ENCODE measurements at places on chromosomes 2 and 18. TPM values are rescaled to one million over a fixed set of nuclear protein-coding genes. Genes with fewer than 3 reads are reported as not detected.
A peak's percentile ranks its signal among the peaks of the same experiment; 100 is the strongest.

DNA sequence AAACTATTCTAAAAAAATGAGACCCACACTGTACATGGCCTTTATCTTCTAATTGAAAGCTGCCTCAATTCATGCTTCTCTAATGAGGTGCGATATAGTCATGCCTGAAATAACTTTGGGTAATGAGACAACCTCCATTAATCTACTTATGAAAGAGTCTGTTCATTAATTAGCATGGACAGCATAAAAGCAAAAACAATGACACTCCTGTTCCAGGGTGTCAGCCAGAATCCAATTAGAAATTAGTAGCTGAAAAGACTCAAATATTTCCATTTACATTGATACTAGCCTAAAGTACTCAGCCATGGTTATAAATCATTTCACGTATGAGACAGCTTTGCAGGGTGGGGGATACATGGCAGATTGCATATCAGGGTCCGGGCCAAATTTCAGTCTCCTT is 288.7 kb downstream of the AKAIN1 start:
- DNase-seq, result no peak

DNA sequence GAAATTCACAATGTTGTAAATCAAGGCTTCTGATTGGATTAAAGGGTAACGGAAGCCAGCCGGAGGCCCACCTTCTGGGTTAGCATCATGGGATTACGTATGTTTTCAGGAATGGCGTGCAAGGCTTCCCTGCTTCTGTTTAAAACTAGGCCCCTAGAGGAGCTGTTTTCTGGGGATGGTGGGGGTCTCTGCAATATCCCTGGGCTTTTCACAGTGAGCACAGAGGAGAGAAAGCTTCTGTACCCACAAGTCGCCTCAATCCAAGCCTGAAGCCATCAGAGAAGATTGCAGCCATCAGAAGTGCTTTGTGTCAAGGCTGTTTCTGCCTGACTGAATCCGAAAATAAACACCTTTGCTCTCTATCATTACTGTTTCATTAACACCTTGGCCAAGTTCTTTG is 226.9 kb upstream of the SMIM21 start:
- DNase-seq, result no peak

- no peak for DNase-seq
Measured at GRCh38 chr2:73238976-73239375, 4.9 kb downstream of the CCT7 start.

- peak; percentile 88 for DNase-seq
Measured at GRCh38 chr2:237486819-237487448, at the start of gene MLPH. Gene MLPH (plus strand): TSS chr2:237487251. CDS start chr2:237493427, 6,176 bp downstream.

GRCh38 chr2:15260196-15260595 is 300.9 kb downstream of the NBAS start:
- DNase-seq, result no peak

GRCh38 chr2:132589111-132589830 is 80.7 kb downstream of the LYPD1 start:
- DNase-seq, result no peak

GRCh38 chr2:163213661-163214081 is 375.1 kb upstream of the KCNH7 start:
- DNase-seq, result no peak

GRCh38 chr2:217563565-217563964 is 439.2 kb downstream of the TNS1 start:
- no peak for DNase-seq

DNA sequence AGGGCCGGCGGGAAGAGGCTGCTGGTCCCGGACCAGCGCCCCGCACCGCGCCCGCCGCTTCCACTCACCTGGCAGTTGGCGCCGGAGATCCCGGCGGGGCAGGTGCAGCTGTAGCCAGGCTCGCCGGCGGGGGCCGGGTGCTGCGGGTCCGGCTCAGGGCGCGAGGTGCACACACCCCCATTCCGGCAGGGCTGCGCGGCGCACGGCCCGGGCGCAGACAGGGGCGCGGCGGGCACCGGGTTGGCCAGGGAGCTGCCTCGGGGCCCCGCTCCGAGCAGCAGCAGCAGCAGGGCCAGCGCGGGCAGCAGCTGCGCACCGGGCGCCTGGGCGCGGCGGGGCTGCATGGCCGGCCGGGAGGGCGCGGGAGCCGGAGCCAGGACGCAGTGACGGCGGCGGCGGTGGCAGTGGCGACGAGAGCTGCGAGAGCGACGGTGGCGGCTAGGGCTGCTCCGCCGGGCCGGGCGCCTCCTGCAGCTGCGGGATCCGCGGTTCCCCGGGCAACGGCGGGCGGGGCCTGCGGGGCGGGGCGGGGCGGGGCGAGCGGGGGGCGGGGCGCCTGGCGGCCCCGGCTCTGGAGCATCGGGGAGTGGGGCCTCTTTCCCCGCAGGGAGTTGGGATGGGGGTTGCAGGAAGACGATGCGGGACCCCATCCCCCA is at the start of gene DNER:
Gene DNER (minus strand): TSS at position 476 of the 656 bp plus-strand sequence. CDS start 132 bp downstream, at position 344.
- DNase-seq, result peak; percentile 50

GRCh38 chr2:47422016-47422415 is 19.1 kb downstream of the MSH2 start:
- no peak for DNase-seq

DNA sequence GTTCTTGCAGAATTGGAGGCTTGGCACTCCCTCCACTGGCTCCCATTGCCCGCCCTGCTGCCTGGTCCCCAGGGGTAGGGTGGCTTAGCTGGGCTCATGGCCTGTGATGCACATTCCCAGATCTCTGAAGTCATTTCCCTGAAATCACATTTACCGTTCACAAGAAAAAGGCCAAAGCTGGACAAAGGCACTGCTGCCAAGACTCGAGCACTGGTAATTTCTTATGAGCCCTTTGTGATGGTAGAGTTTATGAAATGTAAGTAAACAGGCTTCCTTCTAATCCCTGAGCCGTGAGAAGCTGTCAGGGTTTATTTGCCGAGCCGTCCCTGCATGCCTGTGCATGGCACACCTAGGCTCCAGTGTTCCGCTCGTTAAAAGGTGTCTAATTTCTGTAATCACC is 247.2 kb upstream of the EPAS1 start:
- no peak for DNase-seq

DNA sequence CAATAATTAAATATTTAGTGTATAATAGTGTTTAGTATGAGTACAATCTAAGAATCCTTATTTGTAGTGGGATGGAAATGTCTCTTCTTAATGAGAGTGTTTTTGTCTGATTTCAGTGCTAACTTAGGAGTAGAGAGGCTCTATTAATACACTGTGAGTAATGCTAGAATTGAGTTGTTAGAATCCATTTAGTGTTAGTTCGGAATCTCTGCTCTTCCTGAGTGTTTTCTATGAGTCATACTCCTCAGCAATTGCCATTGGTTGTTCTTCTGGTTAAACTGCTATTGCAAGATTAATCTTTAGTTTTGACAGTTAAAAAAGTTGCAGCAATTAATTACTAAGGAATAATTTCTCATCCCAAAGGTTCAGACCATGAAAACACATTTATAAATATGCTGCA is 828.6 kb upstream of the POU3F3 start:
- no peak for DNase-seq

DNA sequence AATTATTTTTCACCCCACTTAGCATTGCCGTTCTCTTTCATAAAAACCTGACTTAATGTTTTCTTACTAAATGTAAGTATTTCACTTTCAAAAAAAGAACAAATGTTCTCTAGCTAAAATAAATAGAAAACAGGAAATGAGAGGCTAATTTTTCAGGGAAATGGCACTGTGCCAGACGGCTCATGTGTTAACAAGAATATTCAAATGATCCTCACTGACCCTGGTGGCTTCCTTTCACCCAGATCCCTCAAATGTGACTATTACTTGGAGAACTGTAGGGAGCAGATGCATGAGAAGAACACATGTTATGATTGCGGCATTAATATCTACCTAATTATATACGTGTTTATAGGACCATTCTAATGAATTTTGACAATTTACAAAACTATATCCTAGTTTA is 827.7 kb downstream of the SOCS6 start:
- DNase-seq, result no peak

GRCh38 chr2:238939074-238939473 is 91.2 kb downstream of the TWIST2 start:
- no peak for DNase-seq

The SEPTIN10 gene
- total RNA-seq, result 27.1 TPM

The ADAM23 gene
- total RNA-seq, result 0.28 TPM

The TMEM182 gene
- 2.9 TPM for total RNA-seq

The RTP5 gene
- not detected for total RNA-seq

The C2orf80 gene
- not detected for total RNA-seq

All from pancreas (tissue), 10 donors.